ENCODE measurements at places on chromosomes 2 and 18.

GRCh38 chr18:36017232-36017631, 44.8 kb downstream of the RMP24 start:
- DNase-seq: no peak

DNA sequence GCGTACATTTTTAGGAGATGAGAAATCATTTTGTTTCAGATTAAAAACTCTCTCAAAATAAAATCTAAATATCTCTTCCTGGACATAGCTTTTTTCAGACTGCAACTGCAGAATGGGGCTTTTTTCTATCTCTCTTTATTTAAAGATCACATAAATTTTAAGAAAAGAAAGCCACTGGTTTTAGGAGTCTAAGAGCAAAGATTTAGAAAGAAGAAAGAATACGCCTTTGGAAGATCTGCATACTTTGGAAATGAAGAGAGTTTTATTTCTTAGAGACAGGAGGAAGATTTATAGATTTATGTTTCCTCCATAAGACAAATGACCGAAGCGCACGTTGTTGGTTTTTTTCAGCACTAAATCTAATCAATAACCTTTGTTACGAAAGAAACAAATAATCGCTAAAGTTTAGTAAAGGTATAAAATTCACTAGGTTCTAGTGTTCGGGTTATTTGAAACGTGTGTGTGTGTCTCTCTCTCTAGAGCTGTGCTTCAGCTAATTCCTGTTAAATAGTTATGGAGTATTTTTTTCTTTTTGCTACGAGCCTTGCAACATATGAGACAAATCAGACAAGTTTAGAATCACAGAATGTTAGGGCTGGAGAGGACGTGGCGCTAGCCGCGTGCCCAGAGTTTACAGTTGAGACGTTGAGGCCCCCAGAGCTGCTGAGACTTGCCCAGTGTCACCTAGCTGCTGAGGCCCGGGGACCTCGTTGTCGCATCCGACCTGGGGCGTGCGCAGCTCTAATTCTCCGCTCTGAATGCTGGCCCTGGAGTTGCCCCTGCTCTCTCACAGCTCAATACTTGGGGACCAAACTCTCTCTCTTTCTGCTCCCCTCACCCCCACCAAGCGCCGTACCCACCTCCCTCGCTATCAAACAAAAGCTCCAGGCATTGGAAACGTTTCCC, 69.9 kb downstream of the CTAGE1 start:
- no peak for DNase-seq

GRCh38 chr18:63220903-63221302, 98.7 kb downstream of the BCL2 start:
- no peak for DNase-seq

DNA sequence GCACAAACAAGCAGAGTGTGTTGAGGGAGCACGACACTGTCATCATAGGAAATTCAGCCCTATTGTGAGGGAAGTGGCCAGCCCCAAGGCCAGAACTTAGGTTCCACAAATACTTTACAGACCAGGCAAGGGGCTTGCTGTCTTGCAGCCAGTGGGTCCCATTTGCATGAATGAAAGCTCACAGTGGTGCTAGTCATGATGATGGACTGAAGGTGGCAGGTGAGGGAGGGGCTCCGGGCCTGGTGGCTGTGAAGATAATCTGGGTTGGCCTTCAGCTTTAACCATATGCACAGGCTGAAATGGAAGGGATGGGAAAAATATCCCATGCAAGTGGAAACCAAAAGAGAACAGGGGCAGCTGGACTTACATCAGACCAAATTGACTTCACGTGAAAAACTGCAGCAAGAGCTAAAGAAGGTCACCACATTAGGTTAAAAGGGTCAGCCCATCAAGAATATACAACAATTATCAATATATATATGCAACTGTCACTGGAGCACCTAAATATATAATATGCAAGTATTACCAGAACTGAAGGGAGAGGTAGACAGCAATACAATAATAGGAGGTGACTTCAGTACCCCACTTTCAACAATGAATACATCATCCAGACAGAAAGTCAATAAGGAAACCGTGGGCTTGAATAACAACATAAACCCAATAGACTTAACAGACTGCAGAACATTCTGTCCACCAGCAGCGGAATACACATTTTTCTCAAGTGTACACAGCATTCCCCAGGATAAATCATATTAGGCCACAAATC, 39.6 kb downstream of the DCDC2C start:
- no peak for DNase-seq

- DNase-seq: no peak
Observed at GRCh38 chr2:1650085-1650872, 94.0 kb downstream of the PXDN start.

DNA sequence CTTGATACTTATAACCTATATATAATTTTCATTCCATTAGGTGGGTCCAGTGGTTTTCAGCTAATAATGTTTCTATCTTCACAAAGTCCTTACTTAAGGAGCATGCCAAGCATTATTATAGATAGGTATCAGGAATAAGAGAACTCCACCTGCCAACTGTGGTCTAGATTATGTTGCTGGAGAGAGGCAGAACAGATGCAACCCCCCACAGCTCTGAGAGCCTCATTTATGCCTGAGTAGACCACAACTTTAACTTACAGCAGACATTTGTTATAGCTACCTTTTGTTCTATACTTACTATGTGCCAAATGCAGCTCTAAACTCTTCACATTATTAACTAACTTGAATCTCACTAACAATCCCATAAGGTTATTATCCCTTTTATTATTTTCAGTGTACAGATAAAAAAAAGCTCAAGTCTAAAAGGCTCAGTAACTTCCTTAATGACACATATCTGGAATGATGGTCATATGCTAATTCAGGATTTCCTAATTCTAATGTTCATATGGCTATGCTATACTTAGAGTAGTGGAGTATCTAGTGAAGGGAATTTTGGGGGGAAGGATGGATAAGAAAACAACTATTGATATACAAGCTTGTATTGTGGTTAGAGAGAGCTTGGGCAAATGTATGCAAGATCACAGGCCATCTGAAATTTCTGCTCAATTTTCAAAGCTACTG, 119.1 kb upstream of the RND3 start:
- DNase-seq: no peak

- no peak for DNase-seq
Observed at GRCh38 chr2:175366815-175367214, 185.3 kb upstream of the ATP5MC3 start.

DNA sequence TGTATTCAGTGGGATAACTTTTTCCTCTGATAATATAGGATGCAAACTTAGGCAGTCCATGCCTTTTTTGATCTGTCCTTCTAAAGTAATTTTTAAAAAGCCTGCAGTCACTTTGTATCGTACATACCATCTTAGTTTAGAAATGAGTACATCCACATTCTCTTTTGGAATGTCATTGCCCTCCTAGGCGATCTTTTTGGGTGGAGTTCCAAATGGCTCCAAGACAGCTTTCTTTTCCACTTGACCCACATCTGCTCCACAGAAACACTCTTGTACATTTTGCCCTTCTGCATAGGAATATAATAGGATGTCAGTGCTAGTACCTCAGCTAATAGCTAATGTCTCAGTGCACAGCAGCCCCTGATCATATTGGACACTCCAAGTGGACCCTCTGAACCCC, 21.8 kb upstream of the HTR2B start:
- no peak for DNase-seq

GRCh38 chr2:47309952-47310800, 92.8 kb upstream of the MSH2 start:
- DNase-seq: no peak

GRCh38 chr2:220704810-220705209, 867.3 kb downstream of the EPHA4 start:
- DNase-seq: no peak

DNA sequence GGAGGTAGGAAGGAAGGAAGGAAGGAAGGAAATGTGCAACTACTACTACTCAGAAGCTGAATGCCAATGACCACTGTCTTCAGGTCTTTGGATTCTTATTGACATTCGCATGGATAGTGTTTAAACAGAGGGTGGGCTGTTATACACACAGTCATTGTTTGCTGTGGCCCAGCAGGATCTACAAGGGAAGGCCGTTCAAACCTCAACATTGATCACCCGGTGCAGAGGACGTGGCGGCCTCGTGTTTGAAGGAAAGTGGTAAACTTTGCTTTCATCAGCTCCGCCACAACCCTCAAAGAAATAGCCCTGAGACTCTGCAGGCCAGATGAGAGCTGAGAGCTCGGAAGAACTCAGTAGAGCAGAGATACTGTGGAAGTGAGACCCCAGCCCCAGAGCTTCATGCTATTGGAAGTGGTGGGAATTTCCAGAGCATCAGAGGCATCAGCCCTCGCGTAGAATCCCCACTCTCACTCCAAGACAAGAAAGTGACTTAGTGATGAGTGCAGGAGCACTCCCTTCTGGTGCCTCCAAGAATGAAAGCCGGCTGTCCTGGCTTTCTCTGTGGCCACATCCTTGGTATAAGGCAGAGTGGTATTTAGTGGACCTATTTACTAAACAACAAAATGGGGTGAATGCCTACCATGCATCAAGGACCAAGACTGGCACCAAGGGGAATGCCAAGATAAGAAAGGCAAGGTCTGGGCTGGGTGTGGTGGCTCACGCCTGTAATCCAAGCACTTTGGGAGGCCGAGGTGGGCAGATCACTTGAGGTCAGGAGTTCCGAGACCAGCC, 10.1 kb upstream of the ROCK2 start:
- no peak for DNase-seq

DNA sequence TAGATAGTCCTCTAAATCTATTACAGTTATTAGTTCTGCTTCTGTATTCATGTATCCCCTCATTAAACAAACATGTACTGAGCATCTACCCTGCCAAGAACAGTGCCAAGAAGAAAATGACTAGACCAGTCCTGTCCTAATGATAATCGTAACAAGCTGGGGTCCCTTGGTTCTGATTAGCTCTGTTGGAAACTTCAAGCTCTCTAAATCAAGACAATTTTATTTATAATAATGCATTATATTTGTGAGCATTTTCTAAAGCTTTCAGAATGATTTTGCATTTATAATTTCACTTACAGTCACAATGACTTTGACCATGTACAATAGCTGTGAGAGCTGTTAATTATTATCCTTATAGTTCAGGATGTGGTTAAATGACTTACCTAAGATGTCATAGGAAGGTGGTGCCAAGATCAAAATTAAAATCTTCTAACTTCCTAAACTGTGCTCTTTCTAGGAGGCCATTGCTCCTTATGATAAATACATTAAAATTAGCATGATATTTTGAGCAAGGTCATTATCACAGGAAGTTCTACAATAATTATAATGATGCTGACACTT, 336.5 kb upstream of the SLC39A10 start:
- no peak for DNase-seq

DNA sequence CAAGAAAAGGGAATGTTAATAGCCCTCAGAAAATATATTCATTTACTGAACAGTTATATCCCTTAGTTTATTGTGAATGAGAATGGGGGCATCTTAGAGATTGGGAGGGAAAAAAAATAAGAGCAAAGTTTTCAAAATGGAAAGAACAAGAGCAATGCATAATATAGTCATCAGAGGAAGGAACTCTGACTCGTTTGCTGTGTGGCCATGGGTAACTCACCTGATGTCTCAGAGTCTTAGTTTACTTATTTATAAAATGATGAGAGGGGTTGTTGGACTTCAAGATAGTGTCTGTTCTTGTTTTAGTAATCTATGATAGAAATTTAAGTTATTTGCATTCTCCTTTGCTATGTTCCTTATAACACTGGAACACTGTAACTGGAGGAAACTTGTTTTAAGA, 70.7 kb downstream of the EML4 start:
- no peak for DNase-seq

DNA sequence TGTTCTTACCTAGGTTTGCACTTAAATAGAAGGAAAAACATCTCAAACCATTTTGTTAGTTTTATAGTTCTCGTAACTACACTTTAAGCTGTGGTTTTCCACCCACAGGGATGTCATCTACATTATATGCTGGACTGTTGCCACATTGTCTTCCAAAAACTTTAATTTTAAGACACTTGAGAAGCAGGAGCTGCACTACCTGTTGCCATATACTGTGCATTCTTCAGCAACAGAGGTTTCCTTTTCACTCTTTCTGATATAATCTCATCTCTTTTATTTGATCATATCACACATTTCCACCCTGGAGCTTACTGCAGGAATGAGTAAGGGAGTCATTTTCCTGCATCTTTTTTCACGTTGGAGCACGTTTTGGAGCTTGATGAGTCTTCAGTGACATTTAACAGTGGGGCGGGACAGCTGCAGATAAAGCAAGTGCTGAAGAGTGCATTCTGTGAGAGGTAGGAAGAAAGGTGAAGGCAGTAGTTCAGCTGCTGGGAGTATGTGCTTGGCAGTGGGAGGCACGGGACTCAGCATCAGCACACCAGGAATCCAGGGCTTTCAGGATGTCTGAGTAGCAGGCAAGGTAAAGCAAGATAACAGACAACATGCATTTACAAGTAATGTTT, 3.8 kb downstream of the LIMS1 start:
- no peak for DNase-seq

- no peak for DNase-seq
Observed at GRCh38 chr2:48319863-48320262, 210.1 kb upstream of the STON1 start.

- no peak for DNase-seq
Observed at GRCh38 chr2:1544478-1545069, 131.3 kb downstream of the TPO start.

DNA sequence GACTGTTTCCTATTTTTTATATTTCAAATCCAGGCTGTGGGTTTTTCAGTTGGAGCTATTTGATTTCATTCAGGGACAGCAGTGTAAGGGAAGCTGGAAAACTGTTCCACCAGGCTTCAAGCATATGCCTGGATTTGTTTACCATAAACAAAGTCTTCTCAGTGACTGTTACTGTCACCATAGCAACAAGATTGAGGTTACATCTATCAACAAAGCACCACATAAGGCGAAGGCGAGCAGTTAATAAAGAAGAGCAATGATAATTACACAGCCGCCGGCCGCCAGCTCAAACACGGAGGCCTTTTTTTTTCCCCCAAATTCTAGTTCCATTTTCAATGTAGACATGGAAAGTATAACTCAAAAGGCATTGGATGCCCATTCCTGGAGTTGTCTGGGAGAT, 553.7 kb upstream of the SYT4 start:
- no peak for DNase-seq

DNA sequence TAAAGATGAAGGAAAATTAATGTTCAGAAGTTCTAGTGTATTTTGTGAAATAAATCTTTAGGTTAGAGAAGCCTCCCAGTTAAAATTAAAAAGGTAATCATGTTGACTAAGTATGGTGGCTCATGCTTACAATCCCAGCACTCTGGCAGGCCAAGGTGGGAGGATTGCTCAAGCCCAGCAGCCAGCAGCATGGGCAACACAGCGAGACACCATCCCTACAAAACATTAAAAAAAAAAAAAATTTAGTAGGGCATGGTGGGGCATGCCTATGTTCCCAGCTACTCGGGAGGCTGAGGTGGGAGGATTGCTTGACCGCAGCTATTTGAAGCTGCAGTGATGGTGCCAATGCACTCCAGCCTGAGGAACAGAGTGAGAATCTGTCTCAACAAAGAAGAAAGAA, 17.9 kb downstream of the XPO1 start:
- no peak for DNase-seq

All from activated T-cell treated with anti-CD3 and anti-CD28 coated beads for 4 hours (primary cell).